GM12891 (cell line): ENCODE measurements at places on chromosomes 7 and 10.

- no peak for DNase-seq
These were observed 55.8 kb downstream of the CTBP2 start for GRCh38 chr10:125104559-125104958.

DNA sequence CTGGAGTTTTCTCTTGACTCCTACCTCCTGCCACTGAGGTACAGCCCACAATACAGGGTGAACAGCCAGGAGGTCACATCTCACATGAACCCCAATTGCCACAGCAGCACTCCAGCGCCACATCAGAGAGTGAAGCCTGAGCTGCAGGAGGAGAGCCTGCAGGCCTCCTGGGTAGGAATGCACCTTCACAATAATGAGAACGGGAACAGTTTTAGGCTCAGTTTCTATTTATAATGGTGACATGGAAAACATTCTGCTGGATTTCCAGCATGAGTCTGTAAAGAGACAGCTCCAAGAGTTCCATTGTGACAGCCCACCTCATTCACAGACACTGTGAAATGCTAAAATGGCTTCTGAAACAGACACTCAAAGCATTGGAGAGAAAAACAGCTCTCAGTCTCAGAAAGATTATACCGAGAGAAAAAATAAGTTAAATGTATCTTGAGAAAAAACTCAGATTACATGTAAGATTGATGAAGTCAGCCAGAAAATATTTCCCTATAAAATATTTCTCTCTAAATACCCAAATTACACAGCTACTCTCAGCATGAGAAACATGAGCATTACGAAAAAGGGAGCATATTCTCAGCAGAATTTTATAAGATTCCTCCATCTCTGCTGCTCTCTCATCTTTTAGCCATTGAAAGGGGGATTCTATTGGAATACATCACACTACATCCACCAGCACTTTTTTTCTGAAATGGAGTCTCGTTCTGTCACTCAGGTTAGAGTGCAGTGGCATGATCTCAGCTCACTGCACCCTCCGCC, 11.3 kb downstream of the ZNF680 start:
- DNase-seq = no peak

DNA sequence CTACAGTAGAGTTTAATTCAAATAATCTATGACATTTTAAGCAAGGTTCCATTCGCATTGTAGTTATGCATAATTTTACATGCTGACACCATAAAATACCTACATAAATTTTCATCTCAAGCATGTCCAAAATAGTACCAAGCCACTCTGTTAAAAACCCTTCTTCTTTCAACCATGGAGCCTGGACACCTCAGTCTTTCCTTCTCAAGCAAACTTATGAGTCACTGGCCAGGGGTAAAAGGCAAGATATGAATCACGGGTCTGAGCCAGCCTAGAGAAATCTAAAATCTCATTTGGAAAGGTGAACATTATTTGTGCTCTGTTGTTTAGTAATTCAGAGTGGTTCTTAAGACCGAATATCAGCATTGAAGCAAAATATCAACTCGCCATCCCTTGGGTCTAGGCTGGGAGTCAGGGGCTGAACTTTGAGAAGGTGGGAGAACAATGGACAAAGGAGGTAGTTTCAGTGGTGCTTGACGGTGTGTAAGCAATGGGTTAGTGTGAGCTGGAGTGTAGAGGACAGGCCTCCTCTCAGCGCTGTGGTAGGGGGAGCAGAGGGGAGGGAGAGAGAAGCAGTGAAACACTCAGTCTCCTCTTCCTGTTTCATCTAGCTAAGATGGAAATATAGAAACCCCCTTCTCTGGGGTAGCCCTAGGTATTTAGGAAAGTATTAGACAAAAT, 19.1 kb upstream of the GPAM start:
- peak; percentile 32 for DNase-seq

- DNase-seq = no peak
These were observed 135.9 kb upstream of the CCDC6 start for GRCh38 chr10:60042262-60042661.

DNA sequence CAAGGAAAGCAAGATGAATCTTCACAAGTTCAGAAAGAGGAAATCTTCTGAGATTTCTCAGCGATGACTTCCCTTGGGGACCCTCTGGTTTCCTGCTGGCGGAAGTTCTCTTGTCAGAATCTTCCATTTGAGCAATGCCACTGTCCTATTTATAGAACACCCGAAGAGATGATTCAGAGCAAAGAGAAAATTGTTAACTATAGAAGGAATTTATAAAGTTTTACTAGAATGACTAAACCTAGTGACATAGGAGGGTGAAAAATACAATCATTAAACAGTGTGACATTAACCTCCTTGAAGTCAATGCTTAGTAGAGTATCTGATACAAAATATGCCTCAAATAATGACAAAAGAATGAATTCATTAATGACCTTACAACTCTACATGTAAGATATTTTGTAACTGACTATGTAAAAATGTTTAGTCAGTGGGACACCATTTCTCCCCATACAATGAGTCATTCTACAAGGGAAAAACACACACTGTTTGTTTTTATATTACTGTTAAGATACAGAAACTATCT, 206.5 kb upstream of the CNTNAP2 start:
- DNase-seq = no peak

DNA sequence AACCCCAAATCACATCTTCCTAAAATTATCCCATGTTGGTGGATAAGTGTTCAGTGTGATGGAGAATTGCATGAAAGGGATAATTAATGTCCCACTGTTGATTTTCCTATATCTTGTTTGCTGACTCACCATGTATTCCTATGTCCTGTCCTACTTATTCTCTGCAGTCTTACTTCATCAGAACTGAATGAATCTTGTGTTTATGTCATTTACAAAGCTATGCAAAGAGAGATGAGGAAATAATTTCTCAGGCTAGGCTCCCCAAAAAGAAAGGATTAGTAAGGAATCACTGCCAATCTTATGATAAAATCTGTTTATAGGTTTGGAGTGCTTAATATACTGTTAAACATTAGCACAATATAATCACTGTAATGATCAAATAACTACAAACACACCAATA, 360.8 kb downstream of the CRPPA start:
- no peak for DNase-seq

- no peak for DNase-seq
These were observed 3.5 kb downstream of the SH2D4B start for GRCh38 chr10:80540981-80541750.

- no peak for DNase-seq
These were observed 1.3 kb downstream of the CASP2 start for GRCh38 chr7:143289421-143289820.

DNA sequence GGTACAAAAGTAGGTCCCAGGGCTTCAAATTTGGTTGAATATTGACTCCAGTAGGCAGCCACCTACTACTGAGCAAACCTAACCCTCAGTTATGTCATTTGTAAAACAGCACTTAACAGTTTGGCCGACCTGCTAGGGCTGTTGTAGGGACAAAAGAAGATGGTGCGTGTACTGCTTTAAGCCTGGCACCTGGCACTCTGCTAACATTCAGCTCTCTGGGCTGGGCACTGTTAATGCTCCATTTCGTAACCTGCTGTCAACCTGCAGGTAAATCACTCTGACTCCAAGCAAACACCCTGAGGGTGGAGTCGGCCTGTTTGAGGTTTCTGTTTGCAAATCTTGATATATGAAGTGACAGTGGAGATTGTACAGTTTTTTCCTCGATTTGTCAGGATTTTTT, 7.2 kb downstream of the ZKSCAN1 start:
- DNase-seq = no peak

DNA sequence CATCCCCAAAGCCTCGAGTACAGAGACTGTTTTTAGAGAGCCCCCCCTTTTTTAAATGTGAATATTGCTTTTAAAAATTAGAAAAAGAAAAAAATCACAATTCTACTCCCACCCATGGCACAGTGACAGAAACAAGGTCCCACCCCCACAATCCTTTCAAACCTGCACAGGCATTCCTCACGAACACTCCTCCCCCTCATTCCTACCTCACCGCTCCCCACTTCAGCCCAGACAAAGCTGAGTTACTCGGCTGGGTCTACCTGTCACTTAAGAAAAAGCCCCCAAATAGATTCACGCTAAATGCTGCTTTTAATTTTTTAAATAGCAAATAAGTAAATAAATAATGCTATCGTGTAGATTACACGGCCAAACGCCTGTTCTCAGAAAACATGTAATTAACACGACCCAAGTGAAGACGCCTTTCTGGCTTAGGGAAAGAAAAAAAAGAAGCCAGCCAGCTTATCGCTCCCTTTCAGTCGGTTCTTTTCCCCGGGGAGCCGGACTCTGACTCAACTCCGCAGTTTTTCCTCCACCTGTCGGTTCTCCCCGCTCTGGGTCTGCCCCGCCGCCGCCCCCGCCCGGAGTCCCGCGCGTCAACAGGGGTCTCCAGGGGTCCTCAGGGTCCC, 739 bp downstream of the MPP7 start:
- no peak for DNase-seq

DNA sequence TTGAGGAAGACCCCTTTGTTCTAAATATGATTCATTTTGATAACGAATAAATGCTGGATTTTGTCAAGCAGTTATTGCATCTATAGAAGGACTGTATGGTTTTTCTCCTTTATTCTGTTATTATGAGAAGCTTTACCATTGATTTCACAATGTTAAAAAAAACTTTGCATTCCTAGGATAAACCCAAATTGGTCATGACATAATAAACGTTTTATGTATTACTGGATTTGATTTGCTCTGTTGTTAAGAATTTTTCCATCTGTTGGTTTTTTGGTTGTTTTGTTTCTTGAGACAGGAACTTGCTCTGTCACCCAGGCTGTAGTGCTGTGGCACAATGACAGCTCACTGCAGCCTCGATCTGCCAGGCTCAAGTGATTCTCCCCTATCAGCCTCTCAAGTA, 2.2 kb upstream of the DNA2 start:
- no peak for DNase-seq

GRCh38 chr7:100865938-100866728, 1.1 kb upstream of the TRIP6 start:
- DNase-seq = no peak

GRCh38 chr7:100711369-100711768, 5.4 kb downstream of the POP7 start:
- no peak for DNase-seq

- DNase-seq = no peak
These were observed 143.7 kb downstream of the TAX1BP1 start for GRCh38 chr7:27883696-27884095.

DNA sequence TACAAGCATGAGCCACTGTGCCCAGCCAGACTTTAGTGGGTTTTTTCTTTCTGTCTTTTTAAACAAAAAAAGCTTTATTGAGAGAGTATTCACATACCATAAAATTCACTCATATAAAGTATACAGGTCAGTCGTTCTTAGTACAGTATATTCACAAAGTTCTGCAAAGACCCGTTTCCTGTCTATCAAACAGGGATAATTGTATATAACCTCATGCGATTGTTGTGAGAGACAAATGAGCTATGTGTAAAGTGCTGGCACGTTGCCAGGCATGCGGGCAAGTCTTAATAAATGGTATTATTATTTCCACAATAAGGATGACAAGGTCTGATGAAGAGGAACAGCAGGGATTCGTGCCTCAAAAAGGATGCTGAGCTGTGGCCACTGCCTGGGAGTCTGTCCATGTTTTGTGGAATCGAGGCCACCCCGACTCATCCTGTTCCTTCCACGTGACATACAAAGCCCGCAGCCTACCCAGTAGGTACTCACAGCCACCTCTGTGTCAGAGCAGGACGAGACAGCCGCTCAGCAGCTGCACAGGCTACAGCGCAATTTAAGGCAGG, 51.6 kb downstream of the SMKR1 start:
- DNase-seq = no peak

DNA sequence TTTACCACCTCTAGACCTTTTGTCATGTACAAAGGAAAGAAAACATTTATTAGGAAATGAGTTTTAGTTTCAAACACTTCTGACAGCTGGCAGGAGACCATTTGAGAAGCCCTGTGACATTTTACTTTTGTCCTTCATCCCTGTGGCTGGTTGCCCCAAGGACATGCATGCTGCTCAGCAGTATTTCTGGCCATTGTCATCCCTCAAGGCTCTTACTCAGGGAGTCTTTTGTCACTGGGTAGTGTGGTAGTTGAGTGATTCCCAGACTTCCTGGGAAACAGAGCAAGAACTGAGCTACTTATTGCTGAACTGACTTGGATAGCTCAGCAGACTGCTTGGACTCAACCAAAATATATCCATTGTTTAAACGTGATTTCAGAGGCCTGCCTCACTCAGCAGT, 142.8 kb downstream of the LRRC4 start:
- no peak for DNase-seq

GRCh38 chr7:20235288-20235687, 18.1 kb upstream of the MACC1 start:
- DNase-seq = no peak

DNA sequence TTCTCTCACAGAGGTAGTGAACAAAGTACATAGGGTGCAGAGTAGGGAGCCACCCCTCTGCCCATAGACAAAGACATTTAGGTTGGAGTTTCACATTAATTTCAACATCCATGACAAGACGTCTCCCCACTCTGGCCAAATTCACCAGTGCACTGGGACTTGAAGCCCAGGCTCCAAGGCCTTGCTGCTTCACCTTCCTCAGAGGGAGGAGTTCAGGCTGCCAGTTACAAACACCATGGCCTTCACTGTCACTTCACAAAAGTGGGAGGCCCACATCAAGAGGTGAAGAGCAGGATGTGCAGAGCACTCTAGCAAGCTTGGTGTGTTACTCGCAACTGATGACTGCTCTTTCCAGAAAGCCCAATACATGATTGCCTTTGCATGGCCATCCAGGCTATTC, 15.8 kb upstream of the ARHGAP22 start:
- no peak for DNase-seq

DNA sequence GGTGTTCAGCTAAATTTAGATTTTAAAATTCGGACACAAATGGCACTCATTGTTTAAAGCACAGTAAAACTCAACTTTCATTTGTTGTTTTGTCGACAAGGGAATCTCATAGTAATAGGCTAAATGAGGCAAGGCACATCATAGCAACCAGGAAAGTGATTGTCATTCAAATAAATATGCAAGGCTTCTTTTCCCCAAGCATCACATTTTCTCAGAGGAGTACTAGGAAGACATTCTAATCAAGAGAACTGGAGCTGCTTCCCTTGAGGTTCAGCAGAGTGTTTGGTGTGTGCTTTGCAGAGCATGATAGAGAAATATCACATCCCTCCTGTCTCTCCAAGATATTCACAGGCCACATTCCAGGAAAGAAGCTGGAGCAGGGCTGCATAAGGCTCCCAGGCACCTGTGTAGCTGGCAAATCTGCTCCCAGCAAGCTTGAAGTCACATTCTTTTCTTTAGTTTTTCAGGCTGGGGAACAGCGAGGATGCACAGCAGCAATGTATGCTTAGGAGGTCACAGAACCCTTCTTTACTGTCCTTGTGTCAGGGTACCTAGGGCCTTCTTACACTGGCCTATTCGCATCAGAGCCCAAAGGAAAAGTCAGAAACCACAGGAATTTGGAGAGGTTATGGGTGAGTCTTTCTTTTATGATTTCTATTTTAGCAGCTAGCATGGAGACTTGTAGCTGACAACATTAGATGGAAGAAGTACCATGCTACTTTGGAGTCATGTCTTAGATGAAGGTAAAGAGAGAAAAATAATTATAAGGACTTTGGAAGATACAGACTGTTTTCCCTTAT, 95.9 kb upstream of the HDAC9 start:
- no peak for DNase-seq

DNA sequence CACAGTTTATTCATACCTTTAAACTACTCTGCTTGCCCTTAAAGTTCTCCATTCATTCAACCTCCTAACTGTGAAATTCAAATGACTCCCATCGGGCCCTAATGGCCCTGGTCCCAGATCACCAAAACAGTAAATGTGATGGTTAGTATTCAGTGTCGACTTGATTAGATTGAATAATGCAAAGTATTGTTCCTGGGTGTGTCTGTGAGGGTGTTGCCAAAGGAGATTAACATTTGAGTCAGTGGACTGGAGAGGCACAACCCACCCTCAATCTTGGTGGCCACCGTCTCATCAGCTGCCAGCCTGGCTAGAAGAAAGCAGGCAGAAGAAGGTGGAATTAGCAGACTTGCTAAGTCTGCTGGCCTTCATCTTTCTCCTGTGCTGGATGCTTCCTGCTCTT, 80.1 kb upstream of the PLXNA4 start:
- no peak for DNase-seq
